ENCODE measurements at places on chromosomes 13 and 19.

- no peak overlapping the region for H3K4me3 ChIP-seq
- DNase-seq = no peak
- H3K36me3 ChIP-seq = no peaks in the 10 kb centered on the region
- H3K27me3 ChIP-seq = no peaks in the 10 kb centered on the region
- no peak overlapping the region for H3K27ac ChIP-seq
- H3K4me1 ChIP-seq = no peaks in the 10 kb centered on the region
Measured at GRCh38 chr13:59863621-59864020, 300.1 kb downstream of the DIAPH3 start.

- DNase-seq = no peak
- H3K4me1 ChIP-seq = peaks cover 57% of the 10 kb centered on the region
- H3K27me3 ChIP-seq = no peaks in the 10 kb centered on the region
- peak overlapping the region; percentile 0 for H3K4me3 ChIP-seq
Measured at GRCh38 chr13:45368571-45368970, 27.6 kb upstream of the TPT1 start.

DNA sequence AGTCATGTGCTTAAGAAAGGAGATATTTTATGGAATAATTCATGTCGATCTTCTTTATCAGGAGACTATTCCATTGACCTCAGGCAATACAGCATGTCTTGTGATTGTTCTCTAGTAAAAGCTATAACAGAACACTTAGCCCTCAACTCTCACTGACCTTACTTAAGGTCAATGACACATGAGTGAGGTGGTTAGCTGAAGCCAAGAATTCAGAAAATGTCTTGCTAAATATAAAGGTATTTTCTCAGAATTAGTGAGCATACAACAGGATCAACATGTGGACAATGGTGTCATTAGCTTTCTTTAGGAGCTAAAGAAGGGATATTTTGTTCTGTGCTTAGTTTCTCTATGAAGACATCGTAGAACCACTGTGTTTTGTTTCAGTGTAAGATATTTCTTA lies 1730.4 kb upstream of the SLC10A2 start:
- no peaks in the 10 kb centered on the region for H3K4me1 ChIP-seq
- H3K36me3 ChIP-seq = no peaks in the 10 kb centered on the region
- H3K27ac ChIP-seq = no peak overlapping the region

DNA sequence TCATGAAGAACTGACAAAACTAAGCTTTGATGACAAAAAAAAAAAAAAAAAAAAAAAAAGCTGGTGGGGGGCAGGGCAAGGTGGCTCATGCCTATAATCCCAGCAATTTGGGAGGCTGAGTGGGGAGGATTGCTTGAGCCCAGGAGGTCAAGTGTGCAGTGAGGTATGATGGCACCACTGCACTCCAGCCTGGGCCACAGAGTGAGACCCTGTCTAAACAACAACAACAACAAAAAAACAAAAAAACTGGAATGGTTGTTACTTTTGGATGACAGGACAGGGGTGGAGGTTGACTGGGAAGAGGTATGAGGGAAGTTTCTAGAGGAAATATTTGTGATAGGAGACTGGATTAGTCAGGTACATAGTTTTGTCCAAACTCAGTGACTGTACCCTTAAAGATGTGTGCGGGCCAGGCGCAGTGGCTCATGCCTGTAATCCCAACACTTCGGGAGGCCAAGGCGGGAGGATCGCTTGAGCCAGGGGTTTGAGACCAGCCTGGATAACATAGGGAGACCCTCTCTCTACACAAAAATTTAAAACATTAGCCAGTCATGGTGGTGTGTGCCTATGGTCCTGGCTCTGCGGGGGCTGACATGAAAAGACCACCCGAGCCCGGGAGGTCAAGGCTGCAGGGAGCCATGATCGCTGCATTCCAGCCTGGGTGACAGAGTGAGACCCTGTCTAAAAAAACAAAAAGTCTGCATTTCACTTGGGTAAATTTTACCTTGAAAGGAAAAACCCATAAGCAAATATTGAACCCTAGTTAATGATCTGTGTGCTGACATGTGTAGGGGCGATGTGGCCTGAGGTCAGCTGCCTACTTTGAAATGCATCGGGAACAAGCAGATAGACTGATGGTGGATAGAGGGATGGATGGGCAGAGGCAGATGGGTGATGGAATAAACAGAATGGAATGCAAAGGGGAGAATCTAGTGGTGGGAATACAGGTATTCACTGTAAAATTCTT lies 37.0 kb downstream of the CERS4 start:
- DNase-seq = no peak
- no peak overlapping the region for H3K27ac ChIP-seq
- peaks cover 26% of the 10 kb centered on the region for H3K36me3 ChIP-seq
- no peaks in the 10 kb centered on the region for H3K27me3 ChIP-seq
- H3K4me3 ChIP-seq = no peak overlapping the region

- peaks cover 8% of the 10 kb centered on the region for H3K4me1 ChIP-seq
- H3K36me3 ChIP-seq = no peaks in the 10 kb centered on the region
- DNase-seq = no peak
- H3K4me3 ChIP-seq = no peak overlapping the region
- H3K27me3 ChIP-seq = no peaks in the 10 kb centered on the region
Measured at GRCh38 chr13:43003010-43003409, 11.0 kb upstream of the EPSTI1 start.

GRCh38 chr13:77946522-77946921 lies 27.9 kb upstream of the EDNRB start:
- peaks cover 5% of the 10 kb centered on the region for H3K27me3 ChIP-seq
- H3K4me3 ChIP-seq = no peak overlapping the region
- no peaks in the 10 kb centered on the region for H3K36me3 ChIP-seq
- no peak for DNase-seq
- H3K4me1 ChIP-seq = no peaks in the 10 kb centered on the region

Data from activated T-cell treated with anti-CD3 and anti-CD28 coated beads, Interleukin-2, amount 50 U/mL, for 24 hours (primary cell).